ENCODE measurements at places on chromosomes 13 and 19. TPM values are rescaled to one million over a fixed set of nuclear protein-coding genes. Genes with fewer than 3 reads are reported as not detected.

Gene NCAN
- total RNA-seq = not detected

Gene GGN
- total RNA-seq = 0.34 TPM

Gene LAIR2
- not detected for total RNA-seq

Gene KLK4
- total RNA-seq = not detected

Gene CYP4F2
- total RNA-seq = not detected

Data from psoas muscle (tissue), 8 donors.